ENCODE measurements at places on chromosomes 1 and 21. TPM values are rescaled to one million over a fixed set of nuclear protein-coding genes. Genes with fewer than 3 reads are reported as not detected.

- no peak for DNase-seq
Observed at GRCh38 chr1:46692811-46693770, 21.4 kb downstream of the TEX38 start.

- no peak for DNase-seq
Observed at GRCh38 chr1:2853711-2854110, 52.2 kb upstream of the TTC34 start.

GRCh38 chr1:230976825-230977747, 1.6 kb downstream of the TTC13 start:
- no peak for DNase-seq

GRCh38 chr21:36708286-36709029, 9.5 kb downstream of the SIM2 start:
- no peak for DNase-seq

- no peak for DNase-seq
Observed at GRCh38 chr21:32456497-32456918, 44.0 kb downstream of the EVA1C start.

The DPYD gene
- 29.4 TPM for total RNA-seq
